Activated CD4-positive, alpha-beta T cell treated with anti-CD3 and anti-CD28 coated beads, Interleukin-2, amount 10 ng/mL, durations not matched to agents 7 days and 5 days (primary cell): ENCODE measurements at places on chromosomes 4 and X. TPM values are rescaled to one million over a fixed set of nuclear protein-coding genes. Genes with fewer than 3 reads are reported as not detected.

- H3K27me3 ChIP-seq, result peaks cover 26% of the 10 kb centered on the region
- H3K36me3 ChIP-seq, result no peaks in the 10 kb centered on the region
- no peak for DNase-seq
- H3K4me1 ChIP-seq, result no peaks in the 10 kb centered on the region
- no peak overlapping the region for H3K4me3 ChIP-seq
These were observed 42.4 kb downstream of the MEPE start for GRCh38 chr4:87875191-87875590.

GRCh38 chrX:7073336-7073735 lies 74.2 kb upstream of the STS start:
- no peak for DNase-seq
- no peak overlapping the region for H3K27ac ChIP-seq
- H3K4me3 ChIP-seq, result no peak overlapping the region
- peaks cover 16% of the 10 kb centered on the region for H3K36me3 ChIP-seq
- peaks cover 43% of the 10 kb centered on the region for H3K4me1 ChIP-seq

GRCh38 chr4:122755675-122756074 lies 23.2 kb downstream of the BBS12 start:
- H3K4me1 ChIP-seq, result peaks cover 5% of the 10 kb centered on the region
- H3K36me3 ChIP-seq, result no peaks in the 10 kb centered on the region
- no peak overlapping the region for H3K4me3 ChIP-seq
- no peak for DNase-seq

DNA sequence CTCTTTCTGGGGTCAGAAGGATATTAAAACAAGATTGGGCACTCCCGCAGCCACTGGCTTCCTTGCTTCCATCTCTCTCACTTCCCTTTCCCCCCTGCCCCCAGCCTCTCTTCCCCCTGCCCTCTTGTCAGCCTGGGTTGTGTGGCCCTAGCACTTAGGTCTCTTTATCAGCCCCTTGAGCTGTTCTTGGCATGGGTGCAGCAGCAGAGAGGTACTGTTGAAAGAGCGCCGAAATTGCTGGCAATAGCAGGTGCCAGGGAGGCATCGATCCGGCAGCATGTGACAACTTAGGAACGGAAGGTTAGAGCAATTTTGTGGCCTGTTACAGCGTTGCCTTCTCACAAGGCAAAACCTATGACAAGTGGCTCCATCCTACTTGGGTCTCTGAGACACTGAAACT lies 333.1 kb upstream of the IGFBP7 start:
- no peaks in the 10 kb centered on the region for H3K27me3 ChIP-seq
- no peak overlapping the region for H3K4me3 ChIP-seq
- no peak for DNase-seq
- H3K27ac ChIP-seq, result no peak overlapping the region
- no peaks in the 10 kb centered on the region for H3K36me3 ChIP-seq

Gene VCX3B
- total RNA-seq, result not detected

DNA sequence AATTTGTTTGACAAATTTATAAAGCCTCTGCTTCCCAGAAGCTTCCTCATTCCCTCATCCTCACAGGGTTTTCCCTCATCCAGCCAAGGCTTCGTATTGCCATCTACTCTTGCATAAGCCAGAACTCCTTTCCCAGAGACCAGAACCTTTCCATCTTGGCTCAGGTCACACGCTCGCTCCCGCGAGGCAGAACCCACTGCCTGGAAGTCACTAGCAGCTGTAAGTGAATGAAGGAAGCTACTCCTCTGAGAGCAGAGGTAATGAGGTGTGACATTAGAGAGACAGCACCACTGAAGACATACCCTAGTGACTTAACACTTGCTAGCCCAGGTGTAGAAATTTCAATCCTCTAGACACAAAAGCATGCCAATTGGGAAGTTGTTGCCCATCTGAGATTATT lies 52.5 kb downstream of the LHFPL1 start:
- H3K4me1 ChIP-seq, result no peaks in the 10 kb centered on the region
- H3K4me3 ChIP-seq, result no peak overlapping the region
- no peaks in the 10 kb centered on the region for H3K36me3 ChIP-seq
- no peaks in the 10 kb centered on the region for H3K27me3 ChIP-seq
- no peak overlapping the region for H3K27ac ChIP-seq

- no peaks in the 10 kb centered on the region for H3K27me3 ChIP-seq
- H3K27ac ChIP-seq, result peak overlapping the region; percentile 94
- H3K4me1 ChIP-seq, result peaks cover 33% of the 10 kb centered on the region
- H3K36me3 ChIP-seq, result peaks cover 40% of the 10 kb centered on the region
These were observed 1.2 kb downstream of the AKAP17A start for GRCh38 chrX:1592470-1593142.

Gene TCEAL6
- total RNA-seq, result not detected

Gene TMEM184C
- total RNA-seq, result 19.2 TPM

Gene SHISA3
- 0.69 TPM for total RNA-seq

Gene REST
- total RNA-seq, result 54.1 TPM

DNA sequence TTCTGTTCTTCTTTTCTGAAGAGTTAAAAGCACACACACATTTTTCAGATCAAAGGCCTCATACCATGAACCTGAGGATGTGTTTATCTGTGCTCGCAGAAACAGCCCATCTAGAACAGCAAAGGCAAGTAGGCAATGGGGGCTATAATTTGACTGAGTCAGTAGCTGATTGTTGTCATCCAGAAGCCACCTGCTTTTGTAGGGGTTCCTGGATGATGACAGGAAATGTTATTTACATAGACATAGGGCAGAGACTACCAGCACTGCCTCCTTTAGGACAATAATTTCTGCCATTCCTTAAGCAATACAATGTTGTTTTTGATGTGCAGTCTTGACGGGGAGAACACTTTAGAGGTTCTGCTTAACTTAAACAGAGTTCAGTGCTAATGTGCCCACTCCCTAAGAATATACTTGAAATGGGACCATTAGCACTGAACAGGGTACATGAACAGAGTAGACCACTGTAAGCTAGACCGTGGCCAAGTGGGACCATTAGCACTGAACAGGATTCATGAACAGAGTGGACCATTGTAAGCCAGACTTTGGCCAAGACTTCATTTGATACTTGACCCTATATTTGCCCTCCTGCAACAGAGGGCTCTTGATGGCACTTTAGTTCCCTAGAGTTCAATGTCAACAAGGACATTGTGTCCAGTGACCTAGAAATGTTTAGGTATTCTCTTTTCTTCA lies 42.8 kb upstream of the CCSER1 start:
- H3K36me3 ChIP-seq, result no peaks in the 10 kb centered on the region
- DNase-seq, result no peak
- H3K4me1 ChIP-seq, result no peaks in the 10 kb centered on the region
- no peak overlapping the region for H3K4me3 ChIP-seq
- H3K27ac ChIP-seq, result no peak overlapping the region
- H3K27me3 ChIP-seq, result no peaks in the 10 kb centered on the region

DNA sequence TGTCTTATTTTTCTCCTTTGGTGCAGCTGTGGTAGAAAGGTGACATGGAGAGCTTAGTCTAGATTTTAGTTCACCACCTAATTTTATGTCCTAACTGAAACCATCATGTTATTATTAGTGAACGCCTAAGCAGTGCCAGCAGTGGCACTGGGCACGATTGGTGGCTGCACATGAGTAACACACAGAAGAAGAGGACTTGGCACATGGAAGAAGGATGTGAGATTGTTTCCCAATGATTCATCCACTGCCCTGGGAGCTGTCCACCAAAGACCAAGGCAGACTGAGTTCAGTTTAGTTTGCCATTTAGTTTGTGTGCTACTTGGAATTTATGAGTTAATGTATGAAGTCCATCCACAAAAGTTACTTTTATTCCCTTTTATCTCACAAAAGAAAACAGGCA lies 68.1 kb upstream of the NAP1L5 start:
- H3K36me3 ChIP-seq, result peaks cover 11% of the 10 kb centered on the region
- H3K4me1 ChIP-seq, result peaks cover 3% of the 10 kb centered on the region
- peaks cover 4% of the 10 kb centered on the region for H3K27me3 ChIP-seq

Gene GPR173
- total RNA-seq, result not detected

DNA sequence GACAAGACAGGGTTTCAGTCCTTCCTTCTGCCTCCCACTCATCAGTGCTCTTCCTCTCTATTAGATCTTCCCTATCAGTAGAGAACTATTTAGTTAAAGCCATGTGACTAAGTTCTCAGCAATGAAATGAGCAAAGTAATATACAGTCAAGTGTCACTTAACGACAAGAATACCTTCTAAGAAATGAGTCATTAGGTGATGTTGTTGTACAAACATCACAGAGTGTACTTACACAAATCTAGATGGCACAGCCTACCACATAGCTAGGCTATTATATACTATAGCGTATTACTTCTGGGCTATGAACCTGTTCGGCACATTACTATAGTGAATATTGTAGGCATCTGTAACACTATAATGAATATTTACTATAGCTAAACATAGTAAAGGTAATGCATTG lies 71.3 kb downstream of the POU4F2 start:
- H3K4me1 ChIP-seq, result no peaks in the 10 kb centered on the region
- H3K36me3 ChIP-seq, result no peaks in the 10 kb centered on the region
- H3K27ac ChIP-seq, result no peak overlapping the region
- H3K27me3 ChIP-seq, result no peaks in the 10 kb centered on the region
- DNase-seq, result no peak

Gene JCHAIN
- total RNA-seq, result not detected

DNA sequence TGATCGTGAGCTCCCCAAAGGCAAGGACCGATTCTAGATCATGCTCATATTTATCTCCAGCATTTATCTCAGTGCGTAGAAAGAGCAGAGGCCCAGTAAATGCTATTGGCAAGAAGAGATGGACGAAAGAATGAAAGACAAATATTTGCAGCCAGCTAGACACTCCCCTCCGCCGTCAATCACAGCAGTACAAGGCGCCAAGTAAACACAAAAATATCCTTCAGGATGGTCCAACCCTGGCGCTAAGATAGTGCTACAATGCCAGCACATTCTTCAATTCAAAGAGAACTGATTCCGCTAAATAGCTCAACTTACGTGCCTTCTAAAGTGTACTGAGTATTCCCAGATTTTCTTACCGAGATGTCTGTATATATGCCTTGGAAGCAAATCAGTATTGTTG lies 114.5 kb downstream of the DDX53 start:
- no peak for DNase-seq
- no peak overlapping the region for H3K27ac ChIP-seq
- H3K4me3 ChIP-seq, result no peak overlapping the region
- H3K4me1 ChIP-seq, result no peaks in the 10 kb centered on the region

GRCh38 chr4:177964061-177964460 lies 521.8 kb upstream of the AGA start:
- no peaks in the 10 kb centered on the region for H3K4me1 ChIP-seq
- no peak for DNase-seq
- no peak overlapping the region for H3K4me3 ChIP-seq

DNA sequence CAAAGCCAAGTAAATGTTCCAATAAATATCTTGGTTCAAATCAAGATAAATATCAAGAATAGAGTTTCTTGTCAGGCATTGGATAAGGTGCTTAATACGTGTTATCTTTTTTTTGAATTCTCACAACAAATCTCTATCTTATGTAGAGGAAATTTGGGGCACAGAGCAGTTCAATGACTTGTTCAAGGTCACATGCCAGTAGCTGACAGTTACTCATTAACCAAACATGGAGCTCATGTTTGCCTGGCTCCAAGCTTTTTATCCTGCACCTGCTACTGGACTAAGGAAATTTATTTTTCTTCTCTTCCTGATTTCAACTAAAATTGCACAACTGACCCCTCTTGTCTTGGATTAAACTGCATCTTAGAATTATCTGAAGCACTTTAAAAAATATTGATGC lies 76.3 kb downstream of the ATP10D start:
- no peaks in the 10 kb centered on the region for H3K27me3 ChIP-seq
- H3K27ac ChIP-seq, result no peak overlapping the region
- no peak for DNase-seq

DNA sequence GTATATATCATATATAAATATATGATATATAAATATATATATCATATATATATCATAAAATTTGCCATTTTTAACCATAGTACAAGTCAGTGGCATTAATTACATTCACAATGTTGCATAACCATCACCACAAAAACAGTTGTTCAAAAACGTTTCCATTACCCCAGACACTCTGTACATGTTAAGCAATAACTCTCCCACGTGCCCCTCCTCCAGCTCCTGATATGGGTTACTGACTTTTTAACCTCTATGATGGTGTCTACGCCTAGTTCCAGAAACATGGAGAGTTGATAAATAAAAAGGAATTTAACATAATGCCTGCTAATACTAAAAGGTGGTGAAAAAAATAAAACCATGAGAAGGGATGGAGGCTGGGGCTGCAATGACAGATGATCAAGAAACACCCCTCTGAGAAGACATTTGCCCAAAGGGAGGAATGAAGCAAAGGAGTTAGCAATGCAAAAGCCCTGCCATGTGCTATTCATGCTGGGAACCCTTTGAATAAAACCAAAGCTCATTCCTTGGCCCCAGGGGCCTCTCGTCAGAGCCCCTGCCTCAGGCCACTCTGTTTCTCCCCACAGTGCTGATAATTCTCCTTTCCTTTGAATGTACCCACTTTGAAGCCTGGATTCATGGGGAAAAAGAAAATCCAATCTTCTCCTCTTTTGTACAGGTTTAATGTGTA lies 144.3 kb downstream of the NWD2 start:
- H3K4me1 ChIP-seq, result no peaks in the 10 kb centered on the region
- no peaks in the 10 kb centered on the region for H3K27me3 ChIP-seq
- no peak overlapping the region for H3K27ac ChIP-seq
- DNase-seq, result no peak
- H3K4me3 ChIP-seq, result no peak overlapping the region
- H3K36me3 ChIP-seq, result no peaks in the 10 kb centered on the region

DNA sequence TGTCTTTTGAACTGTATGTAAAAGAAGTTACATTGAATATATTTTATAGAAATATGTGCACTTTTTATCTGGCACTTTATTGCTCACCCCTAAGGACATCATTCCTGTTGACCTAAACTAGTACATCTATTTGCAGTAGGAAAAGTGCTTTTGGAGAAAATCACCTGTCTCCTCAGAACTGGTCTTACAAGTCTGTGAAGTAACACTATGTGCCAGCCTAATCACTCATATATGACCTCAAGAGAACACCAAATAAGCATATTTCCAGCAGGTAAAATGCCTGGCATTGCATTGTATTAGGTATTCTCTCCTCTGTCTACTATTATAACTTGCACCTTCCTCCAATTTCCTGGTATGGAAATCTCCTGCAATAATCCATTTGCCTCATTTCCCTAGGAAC lies 4.0 kb upstream of the GASK1B start:
- no peak overlapping the region for H3K27ac ChIP-seq
- H3K27me3 ChIP-seq, result peaks cover 26% of the 10 kb centered on the region
- no peak for DNase-seq
- H3K36me3 ChIP-seq, result no peaks in the 10 kb centered on the region

- DNase-seq, result no peak
- peak overlapping the region; percentile 44 for H3K27ac ChIP-seq
- H3K4me1 ChIP-seq, result peaks cover 22% of the 10 kb centered on the region
- H3K36me3 ChIP-seq, result no peaks in the 10 kb centered on the region
- no peak overlapping the region for H3K4me3 ChIP-seq
These were observed 15.6 kb downstream of the PDZD4 start for GRCh38 chrX:153814591-153815315.

DNA sequence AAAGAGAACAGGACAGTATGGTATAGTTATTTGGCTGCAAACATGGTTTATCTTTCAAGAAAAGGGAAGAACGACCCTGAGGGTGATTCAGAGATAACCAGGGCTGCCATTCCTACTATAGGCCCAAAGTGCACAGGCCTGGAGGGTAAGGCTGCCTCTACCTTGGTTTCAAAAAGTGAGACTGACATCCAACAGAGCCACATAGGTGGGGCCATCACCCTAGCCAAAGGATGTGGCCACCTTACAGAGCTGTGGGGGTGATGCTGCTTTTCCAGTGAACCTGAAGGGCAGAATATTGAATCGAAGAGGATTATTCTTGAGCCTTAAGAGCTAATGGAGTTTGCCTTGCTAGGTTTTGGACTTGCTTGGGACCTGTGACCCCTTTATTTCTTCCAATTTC lies 15.7 kb downstream of the SH2D1A start:
- no peak overlapping the region for H3K4me3 ChIP-seq
- peak overlapping the region; percentile 80 for H3K27ac ChIP-seq
- H3K36me3 ChIP-seq, result peaks cover 37% of the 10 kb centered on the region
- no peaks in the 10 kb centered on the region for H3K27me3 ChIP-seq
- H3K4me1 ChIP-seq, result peaks cover 50% of the 10 kb centered on the region
